ENCODE measurements at places on chromosomes 7 and 10. TPM values are rescaled to one million over a fixed set of nuclear protein-coding genes. Genes with fewer than 3 reads are reported as not detected.

- no peak for DNase-seq
These were observed 345.0 kb upstream of the AOAH start for GRCh38 chr7:37069336-37069735.

DNA sequence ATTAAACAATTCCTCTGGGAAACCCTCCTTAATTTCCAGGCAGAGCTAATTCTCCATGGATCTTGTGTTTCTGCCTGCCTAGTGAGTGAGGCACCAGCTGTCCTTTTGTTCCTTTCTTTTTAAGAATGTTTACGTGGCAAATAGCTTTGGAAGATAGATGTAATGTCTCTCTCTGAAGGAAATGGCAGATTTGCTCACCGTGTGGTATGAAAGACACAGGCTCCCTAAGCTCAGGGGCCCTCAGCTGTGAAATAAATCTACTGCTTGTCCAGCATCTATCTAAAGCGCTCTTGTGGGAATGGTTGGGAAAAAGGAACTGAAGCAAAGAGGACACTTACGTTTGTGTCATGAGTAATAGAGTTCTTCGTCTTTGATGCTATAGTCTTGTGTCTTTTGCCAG, 64.6 kb downstream of the FAS start:
- DNase-seq, result no peak

DNA sequence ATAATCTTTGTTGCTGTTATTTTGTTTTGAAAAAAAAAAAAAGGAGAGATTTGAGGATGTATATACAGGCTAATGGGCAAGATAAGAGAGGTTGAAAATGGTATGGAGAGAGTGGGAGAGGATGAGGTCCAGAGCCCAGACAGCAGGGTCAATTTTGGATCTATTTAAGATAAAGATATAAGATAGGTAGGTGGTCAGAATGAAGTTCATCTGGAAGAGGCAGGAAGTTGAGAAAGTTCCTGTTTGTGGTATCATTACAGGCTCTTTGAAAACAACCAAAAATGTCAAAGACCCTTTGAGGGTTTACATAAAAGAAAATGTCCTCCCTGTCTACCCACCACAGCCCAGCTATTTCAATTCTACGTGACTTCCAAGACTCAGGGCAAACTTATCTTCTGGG, 7.5 kb downstream of the CEP41 start:
- DNase-seq, result no peak

Gene FAM13C
- total RNA-seq, result 16.7 TPM

DNA sequence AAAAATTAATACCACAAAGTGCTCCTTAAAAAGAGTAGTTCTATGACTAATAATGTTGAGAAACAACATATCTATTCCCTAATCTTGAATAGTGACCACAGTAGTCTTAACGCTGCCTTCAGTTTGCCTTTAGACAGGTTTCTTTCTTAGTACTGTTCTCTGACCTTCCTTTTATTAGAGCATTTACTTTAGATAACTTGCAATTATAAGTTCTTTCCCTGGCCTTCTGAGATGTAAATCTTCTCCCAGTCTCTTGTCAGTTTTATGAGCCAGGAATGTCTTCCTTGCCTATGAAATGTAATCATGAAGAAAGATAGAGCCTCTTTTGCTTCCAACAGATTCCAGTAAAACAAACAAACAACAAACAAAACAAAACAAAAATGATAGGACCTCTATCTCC, 1119.8 kb upstream of the LRRTM3 start:
- DNase-seq, result no peak

Data from dermis blood vessel endothelial cell (primary cell).